Fibroblast of the conjunctiva (primary cell): ENCODE measurements at places on chromosomes 7 and 10.

- no peak for DNase-seq
Observed at GRCh38 chr10:1574719-1575118, 162.6 kb downstream of the ADARB2 start.

DNA sequence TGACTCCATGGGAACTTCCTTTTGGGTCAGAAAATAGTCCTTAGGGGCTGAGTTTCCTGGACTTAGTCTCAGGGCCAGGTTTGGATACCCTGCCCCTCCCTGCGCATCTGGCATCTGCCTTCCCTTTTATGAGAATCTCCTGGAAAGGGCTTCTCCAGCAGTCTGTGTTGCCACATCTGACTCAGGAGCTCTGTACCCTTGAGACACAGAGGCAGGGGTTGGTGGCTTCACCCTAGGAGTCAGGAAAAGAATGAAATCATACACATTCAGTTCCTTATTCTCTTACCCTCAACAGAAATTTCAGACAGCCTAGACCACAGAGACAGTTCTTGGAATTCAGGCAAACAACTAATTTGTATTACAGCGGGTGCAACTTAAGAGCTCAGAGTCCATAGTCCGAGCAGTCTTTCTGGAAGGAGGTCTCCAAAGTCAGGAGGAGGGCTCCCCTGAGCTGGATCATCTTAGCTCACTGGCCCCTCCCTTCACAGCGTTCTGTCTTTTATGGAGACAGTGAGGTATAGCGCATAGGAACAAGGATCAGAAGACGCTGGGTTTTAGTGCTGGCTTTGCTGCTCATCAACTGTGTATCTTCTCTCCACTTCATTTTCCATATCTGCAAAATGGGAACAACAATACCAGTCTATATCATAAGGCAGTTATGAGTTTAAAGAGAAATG lies 3.0 kb upstream of the PLAU start:
- no peak for DNase-seq

DNA sequence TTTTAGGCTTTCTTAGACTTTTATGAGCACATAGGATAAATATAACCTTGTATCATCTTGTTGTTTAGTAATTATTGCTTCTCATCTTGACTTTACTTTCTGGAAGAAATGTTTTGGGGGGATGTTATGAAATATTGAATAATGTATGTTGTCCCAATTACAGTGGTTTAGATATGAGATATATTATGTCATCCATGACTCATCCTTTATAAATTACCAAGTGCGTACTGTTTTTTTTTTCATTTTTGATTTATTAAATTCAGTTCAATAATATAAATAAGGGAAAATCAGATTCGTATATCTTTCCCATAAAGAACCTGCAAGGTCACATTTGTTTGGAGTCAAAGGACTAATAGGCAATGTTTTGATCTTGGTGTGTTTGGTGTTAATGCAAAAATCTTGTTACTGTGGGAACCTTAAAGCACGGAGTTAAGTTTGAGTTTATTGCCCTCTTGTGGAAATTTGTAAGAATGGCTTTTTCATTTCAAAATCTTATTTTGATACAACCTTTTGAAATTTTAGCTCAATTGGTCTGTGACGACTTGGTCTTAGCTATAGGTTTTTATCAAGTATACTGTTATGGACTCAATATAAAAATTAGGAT lies 108.6 kb downstream of the SRI start:
- DNase-seq: peak; percentile 41

- no peak for DNase-seq
Observed at GRCh38 chr7:54858008-54858692, 99.1 kb upstream of the SEC61G start.

DNA sequence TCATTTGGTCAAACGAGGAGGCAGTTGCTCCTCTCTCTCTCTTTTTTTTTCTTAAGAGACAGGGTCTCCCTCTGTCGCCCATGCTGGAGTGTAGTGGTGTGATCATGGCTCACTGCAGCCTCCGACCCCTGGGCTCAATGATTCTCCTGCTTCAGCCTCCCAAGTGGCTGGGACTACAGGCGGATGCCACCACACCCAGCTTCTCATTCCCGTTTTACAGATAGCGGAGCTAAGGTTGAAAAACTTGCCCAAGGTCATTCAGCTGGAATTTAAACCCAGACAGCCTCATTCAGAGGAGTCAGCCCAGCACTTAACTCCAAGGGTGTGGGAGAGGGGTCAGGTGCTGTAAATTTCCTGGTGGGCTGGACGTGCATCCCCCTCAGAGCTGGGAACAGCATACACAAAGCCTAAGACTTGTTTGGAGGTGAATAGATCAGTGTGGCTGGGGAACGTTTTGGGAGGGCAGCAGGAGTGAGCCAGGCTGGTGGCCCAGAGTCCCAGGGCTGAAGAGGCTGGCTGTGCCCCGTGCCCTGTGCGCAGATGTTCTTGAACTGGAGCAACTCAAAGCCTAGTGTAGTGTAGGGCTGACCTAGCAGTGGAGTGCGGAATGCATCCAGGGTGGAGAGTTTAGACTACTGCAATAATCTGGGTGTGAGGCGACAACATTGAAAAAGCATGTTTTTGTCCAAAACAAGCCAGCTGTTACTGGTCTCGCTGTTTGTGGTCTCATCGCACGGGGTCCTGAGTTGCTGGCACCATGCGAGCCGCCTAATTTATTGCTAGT lies 2.3 kb downstream of the HTRA1 start:
- no peak for DNase-seq

DNA sequence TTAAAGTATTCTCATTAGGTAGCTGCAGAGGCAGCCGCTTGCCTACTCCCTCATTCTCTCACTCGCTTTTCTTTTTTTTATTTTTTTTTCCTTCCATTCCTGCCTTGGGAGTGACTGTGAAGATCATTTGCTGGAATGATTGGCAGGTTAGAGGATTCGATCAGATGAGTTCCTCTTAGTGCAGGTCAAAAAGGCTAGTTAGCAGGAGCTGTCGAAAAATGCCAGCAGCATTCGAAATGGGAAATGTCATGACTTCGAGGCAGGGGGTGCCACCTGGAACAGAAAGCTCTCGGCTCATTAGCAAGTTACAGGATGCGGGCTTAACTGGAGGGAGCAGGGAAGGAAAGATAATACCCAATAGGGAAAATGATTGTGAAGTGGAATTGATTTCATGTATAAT lies 137.5 kb upstream of the FZD1 start:
- DNase-seq: no peak

GRCh38 chr7:94266238-94266644 lies 128.5 kb upstream of the COL1A2 start:
- peak; percentile 64 for DNase-seq

DNA sequence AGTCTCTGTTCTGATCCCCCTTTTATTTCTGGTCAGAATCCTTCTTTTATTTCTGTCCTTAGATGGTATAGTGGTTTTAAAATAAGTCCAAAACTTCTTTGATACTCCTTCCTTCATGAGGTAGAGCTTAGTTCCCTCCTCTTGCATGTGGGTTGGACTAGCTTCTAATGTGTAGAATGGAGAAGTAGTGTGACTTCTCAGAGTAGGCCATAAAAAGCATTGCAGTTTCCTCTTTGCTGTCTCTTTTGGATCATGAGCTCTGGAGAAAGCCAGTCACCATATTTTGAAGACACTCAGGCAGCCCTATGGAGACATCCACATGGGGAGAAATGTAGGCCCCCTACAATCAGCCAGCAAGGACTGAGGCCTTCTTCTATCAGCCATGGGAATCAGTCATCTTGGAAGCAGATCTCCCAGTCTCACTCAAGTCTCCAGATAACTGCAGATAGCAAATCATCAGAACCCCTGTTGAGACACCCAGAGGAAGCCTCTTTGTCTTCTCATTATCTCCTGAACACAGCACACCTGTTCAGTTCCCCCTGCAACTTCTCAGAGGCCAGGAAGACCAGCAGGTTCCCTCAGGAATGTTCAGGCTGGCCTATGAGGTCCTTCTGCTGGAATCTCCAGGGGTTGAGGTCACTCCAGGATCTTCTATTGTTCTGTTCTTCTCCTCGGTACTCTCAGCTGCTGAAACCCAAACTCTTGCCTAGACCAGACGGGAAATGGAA lies 511.9 kb upstream of the ZMIZ1 start:
- no peak for DNase-seq

GRCh38 chr7:80781561-80781979 lies 137.3 kb downstream of the SEMA3C start:
- DNase-seq: peak; percentile 85

GRCh38 chr7:126659124-126659523 lies 593.6 kb downstream of the GRM8 start:
- DNase-seq: no peak

DNA sequence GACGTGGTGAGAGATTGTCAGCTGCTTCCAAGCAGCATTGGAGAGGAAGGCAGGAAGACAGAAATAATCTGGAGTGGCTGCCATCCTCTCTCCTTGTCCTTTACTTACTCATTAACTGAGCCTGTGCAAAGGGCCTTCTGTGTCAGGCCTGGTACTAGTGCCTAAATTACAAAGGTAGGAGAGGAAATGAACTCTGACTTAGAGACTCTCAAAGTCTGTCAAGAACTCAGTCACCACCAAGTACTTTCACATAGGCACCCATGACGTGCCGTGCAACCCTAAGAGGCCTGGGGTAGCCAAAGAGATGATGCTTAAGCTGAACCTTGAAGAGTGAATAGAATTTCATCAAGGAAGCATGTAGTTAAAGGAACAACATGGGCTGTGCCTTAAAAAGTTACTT lies 866.9 kb downstream of the LRMDA start:
- DNase-seq: no peak

GRCh38 chr10:29227201-29227600 lies 61.7 kb upstream of the LYZL1 start:
- no peak for DNase-seq

DNA sequence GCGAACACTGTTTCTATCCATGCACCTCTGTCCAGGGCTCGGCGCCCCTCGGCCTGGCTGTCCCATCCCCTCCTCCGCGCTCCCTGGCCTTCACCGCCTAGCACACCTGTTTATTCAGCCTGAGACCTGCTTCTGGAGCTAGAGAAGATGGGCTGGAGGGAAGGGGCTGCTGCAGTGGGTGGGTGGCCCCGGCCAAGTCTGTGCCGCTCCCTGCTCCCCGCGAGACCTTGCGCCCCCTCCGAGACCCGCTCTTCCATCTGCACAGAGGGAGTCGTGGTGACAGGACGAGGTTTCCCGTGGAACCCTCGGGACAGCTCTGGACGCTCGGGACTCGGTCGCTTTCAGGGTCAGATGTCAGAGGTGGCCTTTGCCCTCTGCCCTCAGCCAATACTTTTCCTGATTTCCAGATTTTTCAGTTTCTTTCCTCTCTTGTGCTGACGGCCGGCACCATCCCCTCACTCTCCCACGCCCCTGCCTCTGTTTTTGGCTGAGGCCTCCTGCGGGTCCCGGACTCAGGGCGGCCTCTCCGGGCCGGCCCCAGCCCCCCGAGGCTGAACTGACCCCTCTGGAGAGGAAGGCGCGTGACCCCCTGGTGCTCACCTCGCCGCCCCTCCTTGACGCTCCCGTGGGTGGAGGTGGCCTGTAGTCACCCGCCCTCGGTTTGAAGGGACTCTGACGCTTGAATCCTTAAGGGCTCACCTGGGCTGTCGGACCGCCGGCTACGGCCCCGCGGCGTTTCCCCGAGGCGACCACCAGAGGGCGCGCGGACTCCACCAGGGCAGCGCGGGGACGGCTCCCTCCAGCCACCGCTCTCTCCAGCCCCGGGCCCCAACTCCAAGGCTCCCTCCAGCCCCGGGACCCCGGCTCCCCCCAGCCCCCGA lies 15.6 kb downstream of the SHH start:
- no peak for DNase-seq

- no peak for DNase-seq
Observed at GRCh38 chr7:139340808-139341057, 404 bp upstream of the FMC1 start.

DNA sequence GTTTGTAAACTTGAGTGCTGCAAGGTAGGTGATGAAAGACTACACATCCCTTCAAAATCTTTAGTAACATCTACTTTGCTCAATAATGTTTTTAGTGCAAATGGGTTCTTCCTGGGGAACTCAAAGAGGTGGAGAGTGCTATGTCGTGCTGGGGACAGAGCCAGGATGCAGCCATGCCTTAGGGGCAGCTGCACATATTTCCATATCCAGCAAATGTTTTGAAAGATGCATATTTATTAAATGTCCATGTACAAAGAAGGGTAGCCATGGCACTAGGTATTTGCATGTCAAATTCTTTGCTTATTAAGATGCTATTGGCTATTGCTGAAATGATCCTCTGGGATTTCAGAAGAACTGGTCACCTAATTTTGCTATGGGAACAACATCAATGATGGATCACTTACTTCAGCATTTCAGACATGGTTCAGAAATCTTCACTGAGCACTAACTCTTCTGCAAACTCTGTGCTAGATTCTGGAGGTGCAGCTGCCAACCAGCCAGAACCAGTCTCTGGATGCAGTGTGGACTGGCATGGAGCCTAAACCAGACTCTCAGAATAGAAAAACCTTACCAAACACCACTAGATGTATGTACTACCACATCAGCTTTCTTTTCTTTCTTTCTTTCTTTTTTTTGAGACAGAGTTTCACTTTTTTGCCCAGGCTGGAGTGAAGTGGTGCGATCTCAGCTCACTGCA lies 31.7 kb upstream of the DNMBP start:
- DNase-seq: no peak

- DNase-seq: no peak
Observed at GRCh38 chr10:5442065-5442989, 30.0 kb downstream of the NET1 start.

GRCh38 chr7:131753620-131754222 lies 197.3 kb upstream of the PODXL start:
- no peak for DNase-seq

GRCh38 chr10:110671788-110672579 lies 27.8 kb downstream of the RBM20 start:
- DNase-seq: peak; percentile 27

DNA sequence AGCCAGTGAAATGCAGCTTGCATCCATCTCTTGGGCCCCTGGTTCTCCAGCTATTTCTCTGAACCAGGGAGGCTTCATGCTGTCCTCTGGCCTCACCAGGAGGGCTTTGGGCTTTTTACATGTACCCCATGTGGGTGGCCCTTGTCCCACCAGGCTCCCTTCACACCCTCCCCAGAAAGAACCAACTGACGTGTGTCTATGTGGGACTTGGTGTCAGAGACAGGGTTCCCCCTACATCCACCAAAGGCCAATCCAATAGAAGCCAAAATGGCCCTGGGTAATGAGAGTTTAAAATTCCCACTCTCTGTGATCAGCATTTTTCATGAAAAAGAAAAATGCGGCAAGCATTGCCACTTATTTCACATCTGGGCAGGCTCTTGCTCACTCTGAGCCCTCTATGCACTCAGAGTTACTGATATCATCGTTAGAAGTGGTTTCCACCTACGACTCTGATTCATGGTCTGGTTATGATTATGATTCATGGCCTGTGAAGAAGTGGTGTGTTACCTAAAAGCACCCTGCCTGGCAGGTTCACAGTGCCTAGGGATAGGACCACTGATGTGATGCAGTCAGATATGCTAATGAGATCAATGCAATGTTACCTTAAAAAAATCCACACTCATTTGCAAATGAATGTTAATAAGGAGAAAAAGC lies 133.5 kb downstream of the BUB3 start:
- no peak for DNase-seq

GRCh38 chr10:87596351-87596750 lies 63.3 kb upstream of the PAPSS2 start:
- no peak for DNase-seq

- DNase-seq: no peak
Observed at GRCh38 chr7:30082686-30083085, 52.1 kb upstream of the MTURN start.
